Sciatic nerve (tissue), 2 donors: ENCODE measurements at places on chromosomes 2 and 18.

DNA sequence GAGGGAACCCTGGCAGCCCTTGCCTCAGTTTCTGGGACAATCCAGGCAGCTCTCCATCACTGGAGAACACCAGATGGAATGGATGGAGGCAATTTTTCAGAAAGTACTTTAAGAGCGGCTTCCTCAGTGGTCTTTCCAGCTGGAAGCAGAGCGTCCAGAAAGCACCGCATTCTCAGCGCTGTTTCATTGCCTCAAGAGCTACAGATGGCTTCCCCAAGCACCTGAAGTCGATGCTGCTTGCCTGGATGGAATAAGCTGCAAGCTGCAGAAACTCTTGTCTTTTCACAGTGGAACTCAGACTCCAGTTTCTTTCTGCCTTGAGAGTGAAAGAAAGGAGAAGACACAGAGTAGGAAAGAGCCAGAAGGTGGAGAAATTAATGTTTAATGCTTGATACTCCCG lies 766.9 kb downstream of the TDRD15 start:
- DNase-seq: no peak

- DNase-seq: no peak
These were observed 252.6 kb downstream of the RND3 start for GRCh38 chr2:150234787-150235446.

GRCh38 chr2:72803626-72804320 lies 22.1 kb downstream of the EXOC6B start:
- DNase-seq: no peak

- DNase-seq: no peak
These were observed 185.2 kb upstream of the LRP1B start for GRCh38 chr2:142316049-142316448.

DNA sequence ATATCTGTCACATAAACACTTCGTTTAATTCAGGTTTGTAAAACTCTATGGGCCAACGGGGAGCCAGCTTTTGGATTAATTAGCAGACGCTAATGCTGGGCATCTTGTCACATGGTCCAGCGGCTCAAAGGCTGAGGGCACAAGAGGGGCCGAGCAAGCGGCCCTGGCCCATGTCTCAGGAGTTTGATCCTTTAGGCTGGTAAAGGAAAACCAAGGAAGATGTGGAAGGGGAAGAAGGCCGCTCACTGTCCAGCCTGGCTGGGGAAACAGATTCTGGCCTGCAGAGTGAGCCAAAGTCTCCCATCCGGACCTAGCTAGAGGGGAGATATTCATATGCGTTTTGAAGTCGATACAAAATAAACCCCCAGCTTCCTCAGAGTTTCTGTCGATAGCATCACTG lies 248.6 kb upstream of the SIX2 start:
- no peak for DNase-seq

- no peak for DNase-seq
These were observed 123.7 kb upstream of the NCK2 start for GRCh38 chr2:105621038-105621437.

GRCh38 chr2:190948671-190949070 lies 65.3 kb downstream of the STAT1 start:
- no peak for DNase-seq

DNA sequence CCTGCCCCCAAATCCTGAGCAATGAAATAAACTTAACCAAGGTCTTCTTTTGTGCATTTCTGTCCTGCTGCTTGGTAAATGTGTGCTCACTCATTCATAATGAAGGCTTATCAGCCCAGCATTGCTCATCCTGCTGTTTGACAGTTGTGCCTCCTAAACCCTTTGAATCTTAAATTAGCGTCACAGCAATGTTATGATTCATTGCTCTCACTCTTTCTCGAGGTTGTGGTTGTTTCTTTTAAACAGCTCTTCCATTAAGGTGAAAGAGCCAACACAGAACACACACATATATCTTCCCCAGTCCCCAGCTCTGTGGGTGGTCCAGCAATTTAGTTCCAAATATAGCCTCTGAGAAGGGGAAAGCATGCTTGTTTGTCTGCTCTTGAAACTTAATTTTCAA lies 84.0 kb downstream of the EVA1A start:
- DNase-seq: no peak

DNA sequence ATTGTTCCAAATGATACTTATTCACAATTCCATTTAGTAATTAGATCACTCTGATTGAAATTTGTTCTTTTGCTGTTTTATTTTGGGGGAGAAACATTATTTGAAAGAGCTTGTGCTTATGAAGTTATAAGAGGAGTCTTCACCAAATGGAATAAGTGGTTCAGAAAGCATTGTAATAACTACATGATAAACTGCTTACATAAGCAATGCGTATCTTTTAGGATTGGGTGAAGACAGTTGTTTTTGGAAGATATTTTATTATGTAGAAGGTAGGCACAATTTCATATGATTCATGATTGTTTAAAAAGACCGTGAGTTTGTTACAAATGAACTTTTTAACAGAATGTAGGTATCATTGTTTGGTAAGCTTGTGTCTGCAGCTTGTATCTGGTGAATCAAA lies 14.5 kb downstream of the ZNF638 start:
- DNase-seq: no peak

- no peak for DNase-seq
These were observed 317.8 kb upstream of the ZNF521 start for GRCh38 chr18:25669741-25670140.

GRCh38 chr2:54772531-54772930 lies 49.1 kb downstream of the EML6 start:
- no peak for DNase-seq

GRCh38 chr2:74301262-74301661 lies 42.0 kb downstream of the SLC4A5 start:
- DNase-seq: no peak

GRCh38 chr2:240840435-240841060 lies 20.5 kb upstream of the KIF1A start:
- peak; percentile 68 for DNase-seq

DNA sequence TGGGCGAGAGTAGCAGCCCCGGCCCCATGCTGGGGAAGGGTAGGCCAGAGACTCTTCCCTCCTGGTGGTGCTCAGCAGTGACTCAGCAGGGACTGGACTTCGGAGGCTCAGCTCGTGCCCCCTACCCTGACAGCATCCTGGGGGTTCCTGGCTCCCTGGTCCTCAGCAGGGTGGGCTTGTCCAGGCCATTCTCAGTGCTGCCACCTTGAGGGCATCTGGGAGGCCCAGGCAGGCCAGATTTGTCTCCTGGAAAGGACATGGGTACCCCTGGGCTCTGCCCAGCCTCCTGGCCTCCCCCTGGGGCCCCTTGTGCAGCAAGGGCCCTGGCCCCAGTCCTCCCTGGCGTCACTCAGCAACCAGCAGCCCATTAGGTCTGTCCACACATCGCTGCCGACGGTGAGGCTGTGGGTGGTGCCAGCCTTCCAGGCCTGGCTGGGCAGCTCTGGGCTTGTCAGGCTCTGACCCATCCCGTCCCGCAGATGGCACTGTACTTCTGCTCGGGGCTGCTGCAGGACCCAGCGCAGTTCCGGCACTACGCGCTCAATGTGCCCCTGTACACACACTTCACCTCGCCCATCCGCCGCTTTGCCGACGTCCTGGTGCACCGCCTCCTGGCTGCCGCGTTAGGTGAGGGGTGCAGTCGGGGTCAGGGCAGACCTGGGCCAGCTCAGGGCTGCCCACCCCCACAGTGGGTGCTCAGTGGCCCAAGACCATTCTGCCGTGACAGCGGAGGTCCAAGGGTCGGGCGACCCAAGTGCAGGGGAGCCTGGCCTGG lies 45.0 kb upstream of the ALPP start:
- DNase-seq: peak; percentile 56

- DNase-seq: no peak
These were observed 15.0 kb upstream of the POLI start for GRCh38 chr18:54254265-54254758.

DNA sequence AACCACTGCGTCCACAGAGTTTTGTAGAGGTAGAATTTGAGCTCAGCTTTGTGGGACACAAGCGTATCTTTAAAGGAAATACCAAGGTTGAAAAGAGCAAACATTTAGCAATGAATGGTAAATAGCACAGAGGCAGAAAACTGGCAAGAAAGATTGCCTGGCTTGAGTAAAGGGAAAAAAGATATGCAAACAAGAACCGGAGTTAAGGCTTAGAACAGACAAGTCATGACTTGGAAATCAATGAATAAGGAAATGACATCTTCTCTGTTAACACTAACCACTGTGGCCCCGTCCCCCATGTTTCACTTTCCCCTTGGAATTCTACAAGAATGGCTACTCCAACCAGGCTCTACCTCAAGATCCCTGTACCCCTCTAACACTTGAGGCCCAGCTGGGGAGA lies 3.8 kb downstream of the STAM2 start:
- DNase-seq: no peak

DNA sequence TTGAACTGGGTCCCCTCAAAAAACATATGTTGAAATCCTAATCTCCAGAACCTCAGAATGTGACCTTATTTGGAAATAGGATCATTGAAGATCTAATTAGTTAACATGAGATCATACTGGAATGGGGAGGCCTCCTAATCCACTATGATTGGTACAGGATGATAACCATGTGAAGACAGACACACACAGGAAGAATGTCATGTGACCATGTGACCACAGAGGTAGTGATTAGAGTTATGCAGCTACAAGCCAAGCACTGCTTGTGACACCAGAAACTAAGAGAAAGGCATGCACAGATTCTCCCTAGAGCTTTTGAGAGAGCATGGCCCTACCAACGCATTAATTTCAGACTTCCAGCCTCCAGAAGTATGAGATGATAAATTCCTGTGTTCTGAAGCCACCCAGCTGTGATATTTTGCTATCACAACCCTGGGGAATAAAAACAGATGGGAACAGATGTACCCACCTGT lies 47.0 kb upstream of the TGIF1 start:
- DNase-seq: no peak

DNA sequence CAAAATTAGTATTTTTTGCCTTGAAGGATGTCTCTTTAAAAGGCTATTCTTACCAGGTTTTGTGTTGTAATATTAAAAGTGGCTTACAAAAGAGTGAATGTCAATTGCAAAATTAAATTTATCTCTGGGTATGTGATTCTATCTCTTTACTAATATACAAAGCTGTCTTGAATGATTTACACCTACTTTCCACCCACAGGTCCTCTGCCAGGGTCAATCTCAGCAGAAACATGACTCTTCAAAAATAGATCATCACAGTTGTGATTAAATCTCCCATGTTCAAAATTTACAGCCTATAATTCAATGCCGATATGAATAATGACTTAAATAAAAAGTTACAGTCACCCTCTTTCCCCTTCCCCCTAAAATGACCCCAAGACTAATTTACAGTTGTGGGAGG lies 78.8 kb downstream of the SLC8A1 start:
- DNase-seq: no peak

GRCh38 chr2:106192752-106193689 lies 1.1 kb downstream of the UXS1 start:
- DNase-seq: peak; percentile 67

DNA sequence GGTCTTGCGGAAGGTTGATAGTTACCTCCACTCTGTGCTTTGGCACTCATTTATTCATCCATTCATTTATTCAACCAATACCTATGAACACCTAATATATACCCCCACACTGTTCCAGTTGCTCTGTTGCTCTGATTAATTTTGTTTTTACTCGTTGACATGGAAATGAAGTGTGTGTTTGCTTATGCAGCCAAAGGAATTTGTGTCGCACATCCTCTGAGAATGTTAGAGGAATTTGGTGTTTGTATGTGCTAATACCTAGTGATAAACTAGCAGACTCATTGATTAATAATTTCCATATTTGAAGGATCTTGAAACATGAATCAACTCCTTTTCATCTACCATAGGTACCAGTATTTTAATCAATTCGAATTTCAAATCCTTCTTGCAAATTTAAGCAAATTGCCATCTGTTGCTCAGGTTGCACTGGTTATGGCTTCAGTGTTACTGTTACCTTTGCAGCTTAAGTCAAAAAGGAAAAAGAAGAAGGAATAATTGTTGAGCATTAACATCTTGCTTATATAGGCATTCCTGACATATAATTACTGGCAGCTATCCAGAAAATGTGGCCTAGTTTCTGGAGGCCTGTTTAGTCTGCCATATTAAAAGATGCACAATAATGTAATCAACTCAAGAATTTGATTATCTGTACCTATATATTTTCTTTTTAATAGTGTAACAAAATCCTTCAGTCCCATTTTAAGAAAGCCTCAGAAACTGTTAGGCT lies 25.7 kb upstream of the CRIM1 start:
- no peak for DNase-seq

DNA sequence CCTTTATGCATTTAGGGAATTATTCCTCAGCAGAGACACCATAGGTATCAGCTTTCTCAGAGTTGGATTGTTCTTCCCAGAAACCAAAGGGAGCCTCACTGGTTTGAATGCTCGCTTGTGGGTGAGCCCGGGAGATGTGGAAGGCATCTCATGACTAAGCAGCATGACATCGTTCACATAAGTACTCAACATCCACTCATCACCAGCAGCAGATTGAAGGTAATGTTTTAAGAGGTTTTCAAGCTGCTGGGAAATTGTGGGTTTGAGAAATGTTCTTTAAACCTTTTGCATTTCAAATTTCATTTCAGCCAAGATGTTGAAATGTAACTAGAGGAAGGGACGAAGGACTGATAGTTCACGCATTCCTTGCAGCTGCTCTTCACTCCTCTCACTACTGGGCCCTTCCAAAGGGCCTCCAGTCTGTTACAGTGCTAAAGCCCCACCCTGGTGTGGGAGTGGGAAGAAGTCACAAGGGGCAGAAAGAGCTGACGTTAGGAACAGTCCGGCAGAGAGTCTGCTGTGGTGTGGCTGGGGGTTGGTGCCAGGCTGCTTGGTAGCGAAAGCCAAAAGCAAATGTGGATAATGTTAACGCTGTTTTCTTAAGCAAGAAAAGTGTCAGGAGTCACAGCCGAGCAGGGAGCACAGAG lies 324.5 kb upstream of the EPHA4 start:
- no peak for DNase-seq

DNA sequence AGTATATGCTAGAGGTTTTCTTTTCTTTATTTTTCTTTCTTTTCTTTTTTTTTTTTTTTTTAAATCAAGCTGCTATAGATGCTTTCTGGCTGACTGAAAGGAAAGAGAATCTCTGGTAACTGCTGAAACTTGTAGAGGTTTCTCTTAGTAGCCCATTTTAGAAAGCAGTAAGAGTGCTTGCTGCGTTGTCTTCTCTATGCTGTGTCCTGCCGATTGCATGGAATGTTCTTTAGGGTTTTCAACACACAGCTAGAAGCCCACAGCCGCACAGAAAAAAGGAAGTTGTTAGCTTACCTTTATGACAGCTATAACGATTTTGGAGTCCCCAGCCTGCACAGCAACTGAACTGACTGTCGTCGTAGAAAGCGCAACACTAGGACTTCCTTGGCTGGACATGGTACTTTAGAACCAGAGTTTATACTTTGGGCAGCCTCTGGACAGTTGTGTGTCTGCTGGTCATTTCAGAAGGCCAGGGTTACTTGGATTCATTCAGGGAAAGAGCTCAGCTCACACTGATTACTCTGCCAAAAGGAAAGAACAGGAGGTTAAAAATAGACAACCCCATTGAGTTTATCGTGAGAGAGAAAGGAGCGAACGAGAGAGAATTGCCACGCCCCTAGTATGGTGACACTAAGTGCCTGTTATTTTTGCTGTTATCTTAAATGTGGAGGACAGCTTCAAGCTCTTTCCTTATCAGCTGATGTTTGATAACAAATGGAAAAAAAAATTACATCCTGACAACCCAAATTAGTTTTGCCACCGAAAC lies at the start of gene CCDC141:
TSS of gene CCDC141 (minus strand) at position 592 of the 766 bp plus-strand sequence. CDS start at position 396, 196 bp downstream.
- no peak for DNase-seq
